ENCODE measurements at places on chromosomes 5 and 9.

GRCh38 chr9:91532325-91532724 lies 108.7 kb upstream of the NFIL3 start:
- no peak for DNase-seq

DNA sequence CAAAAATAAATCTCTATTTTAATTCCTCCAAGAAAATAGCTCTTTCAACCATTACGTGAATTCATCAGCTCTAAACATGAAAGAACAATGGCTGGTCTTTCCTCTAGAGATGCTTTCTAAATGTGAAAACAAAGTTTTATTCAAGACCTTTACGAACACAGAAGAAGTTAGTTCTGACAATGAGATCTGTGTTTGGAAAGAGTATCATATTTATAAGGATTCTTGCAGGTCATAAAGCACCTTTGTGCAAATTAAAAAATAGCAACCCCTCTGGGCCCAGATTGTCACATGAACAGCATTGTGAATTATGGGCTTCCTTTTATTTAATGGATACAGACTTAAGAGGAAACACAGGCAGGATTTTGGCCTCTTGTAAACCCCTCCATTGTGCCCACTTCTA lies 17.7 kb upstream of the FTMT start:
- DNase-seq = no peak

DNA sequence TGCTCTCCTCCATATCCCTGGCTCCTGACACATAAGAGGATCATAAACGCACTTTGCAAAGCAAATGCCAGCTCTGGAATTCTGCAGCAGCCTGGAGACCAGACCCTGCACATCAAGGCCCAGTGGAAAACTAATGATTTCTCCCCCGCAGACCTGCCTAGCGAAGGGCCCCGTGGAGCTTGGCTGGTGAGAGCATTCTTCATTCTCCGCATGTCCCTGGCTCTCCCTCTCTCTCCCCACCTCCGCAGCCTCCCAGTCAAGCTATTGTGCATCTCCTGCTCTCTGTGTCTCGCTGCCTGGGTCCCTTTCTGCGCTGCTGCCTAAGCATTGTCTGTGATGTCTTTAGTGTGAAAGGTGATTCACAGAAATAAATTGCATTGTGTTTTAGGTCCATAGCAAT lies 46.7 kb downstream of the GRIA1 start:
- peak; percentile 11 for DNase-seq

DNA sequence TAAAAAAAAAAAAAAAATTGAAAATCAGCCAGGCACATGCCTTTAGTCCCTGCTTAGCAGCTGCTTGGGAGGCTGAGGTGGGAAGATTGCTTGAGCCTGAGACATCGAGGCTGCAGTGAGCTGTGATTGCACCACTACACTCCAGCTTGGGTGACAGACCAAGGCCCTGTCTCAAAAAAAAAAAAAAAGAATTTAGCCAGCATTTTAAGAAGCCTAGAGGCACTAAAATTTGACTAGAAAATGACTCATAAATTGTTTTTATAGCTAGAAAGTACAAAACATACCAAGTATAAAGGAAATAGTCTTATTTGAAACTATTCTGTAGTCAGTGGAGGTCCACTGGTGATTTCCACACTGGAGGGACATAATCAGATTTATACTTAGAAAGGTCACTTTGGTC lies 17.5 kb downstream of the LRRC70 start:
- DNase-seq = no peak

GRCh38 chr9:87909310-87910041 lies 8.3 kb upstream of the SPATA31C1 start:
- DNase-seq = no peak

DNA sequence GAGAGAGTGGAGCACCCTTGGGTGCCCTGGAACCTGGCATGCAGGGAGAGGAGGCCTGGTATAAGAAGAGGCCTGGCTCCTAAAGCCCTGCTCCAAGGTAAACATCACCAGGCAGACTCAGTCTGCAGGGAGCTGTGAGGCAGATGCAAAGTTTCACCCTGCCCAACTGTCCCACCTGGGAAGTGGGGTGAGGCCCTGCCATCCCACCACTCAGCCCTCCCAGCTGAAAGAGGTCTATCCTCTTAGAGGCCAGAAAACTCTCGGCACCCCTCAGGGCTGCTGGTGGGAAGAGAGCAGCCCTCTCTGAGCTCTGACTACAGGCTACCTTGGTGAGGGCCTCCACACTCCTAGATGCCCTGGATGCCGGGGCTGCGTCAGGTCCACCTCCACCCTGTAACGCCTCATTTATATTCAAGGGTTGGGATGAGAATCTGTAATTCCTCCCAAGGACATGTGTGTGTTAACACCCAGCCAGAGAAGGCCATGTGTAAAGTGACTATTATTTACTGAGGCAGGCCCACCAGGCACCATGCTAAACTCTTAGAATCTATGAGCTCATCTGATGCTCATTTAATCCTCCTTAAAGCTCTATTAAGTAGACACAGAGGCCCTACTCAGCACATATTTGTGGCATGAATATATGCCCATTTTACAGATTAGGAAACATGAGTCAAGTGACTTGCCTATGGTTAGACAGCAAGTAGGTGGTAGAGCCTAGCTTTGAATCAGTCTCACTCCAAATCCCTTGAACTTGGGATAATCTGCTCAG lies 205.9 kb downstream of the FSTL4 start:
- DNase-seq = no peak

DNA sequence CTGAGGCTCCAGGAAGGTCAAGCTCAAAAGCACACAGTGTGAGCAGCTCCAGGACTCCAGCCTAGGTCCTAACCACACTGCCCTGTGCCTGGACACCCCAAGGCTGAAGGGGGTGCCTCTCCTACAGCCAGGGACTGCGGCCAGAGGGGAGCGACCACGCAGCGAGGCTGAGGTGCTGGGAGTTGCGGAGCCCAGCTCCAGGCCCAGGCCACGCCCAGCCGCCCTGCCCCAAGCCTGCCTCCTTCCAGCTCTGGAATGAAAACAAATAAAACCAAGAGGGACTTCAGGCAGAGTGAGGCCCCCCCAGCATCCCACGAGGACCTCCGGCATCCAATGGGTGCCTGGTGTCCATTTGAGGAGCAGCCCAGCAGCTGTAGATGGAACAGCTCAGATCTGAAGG lies 15.2 kb downstream of the VAV2 start:
- no peak for DNase-seq

DNA sequence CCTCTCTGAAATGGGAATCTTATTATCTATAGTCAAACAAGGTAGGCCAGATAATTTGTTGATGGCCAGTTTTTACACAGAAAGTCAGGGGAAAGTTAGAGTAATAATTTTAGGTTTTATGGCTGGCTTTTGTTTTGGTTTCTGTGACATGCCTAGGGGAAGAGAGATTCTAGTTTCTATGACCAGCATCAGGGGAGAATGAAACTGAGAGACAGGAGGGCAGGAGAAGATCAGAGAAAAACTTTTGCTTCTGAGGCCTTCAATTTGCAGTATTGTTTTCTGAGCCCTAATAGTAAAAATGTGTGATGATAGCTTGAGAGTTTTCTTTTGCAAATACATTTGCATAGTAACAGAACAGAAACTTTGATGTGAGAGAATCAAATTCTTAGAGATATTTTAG lies 564.3 kb downstream of the ZNF608 start:
- no peak for DNase-seq

DNA sequence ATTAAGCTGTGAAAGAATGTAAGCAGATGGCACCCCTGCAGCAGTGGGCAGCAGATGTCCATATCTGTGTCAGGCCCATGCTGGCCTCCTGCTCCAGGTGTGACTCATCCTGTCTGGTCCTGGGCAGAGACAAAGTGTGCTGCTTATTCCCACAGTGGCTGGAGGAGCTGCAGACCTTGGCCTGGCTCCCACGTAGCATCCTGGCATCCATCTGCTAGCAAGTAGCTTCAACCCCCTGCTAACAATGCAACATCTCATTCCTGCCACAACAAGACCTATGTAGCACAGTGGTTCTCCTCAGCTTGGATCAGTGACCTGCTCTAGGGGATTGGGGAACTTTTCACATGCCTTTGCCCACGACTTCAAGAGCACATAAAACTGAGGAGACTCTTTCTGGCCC lies 126.4 kb upstream of the SLC12A2 start:
- DNase-seq = peak; percentile 90

DNA sequence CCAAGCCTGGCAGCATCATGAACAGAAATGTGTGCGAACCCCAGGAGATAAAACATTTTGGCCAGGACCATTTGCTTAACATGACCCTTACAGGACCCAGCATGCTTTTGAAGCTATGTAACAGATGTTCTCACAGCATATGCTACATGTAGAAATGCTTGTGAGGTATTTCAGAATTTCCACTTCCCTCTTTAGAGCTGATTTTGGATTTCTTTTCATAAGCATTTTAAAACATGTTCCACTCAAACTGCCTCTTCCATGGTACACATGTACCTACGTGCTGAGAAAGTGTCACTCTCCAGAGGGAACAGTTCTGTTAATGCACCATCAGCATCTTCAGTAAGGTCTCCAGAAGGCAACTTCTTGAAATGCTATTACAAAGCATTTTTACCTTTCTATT lies 15.7 kb upstream of the TSSK1B start:
- no peak for DNase-seq

- DNase-seq = no peak
Observed at GRCh38 chr5:10329820-10330481, 22.2 kb upstream of the CMBL start.

DNA sequence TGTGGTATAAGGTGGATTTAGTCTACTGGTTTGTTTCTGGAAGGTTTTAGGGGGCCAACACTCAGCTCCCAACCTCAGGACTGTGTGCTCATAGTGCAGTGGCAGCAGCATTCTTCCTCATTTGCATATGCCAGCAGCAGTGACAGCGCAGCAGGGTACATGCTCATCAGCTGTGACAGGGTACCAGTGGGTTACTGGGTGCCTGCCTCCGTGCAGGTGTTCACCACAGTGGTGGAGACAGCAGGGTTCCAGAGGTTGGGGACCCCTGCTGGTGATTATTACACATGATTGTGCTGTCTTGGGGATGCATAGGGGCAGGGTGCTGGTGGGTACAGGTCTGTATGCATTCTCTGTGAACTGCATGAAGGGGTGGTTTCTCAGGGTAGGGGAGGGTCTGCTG lies 45.5 kb upstream of the IFNE start:
- DNase-seq = no peak

GRCh38 chr5:31845361-31845760 lies 206.4 kb downstream of the PDZD2 start:
- no peak for DNase-seq

DNA sequence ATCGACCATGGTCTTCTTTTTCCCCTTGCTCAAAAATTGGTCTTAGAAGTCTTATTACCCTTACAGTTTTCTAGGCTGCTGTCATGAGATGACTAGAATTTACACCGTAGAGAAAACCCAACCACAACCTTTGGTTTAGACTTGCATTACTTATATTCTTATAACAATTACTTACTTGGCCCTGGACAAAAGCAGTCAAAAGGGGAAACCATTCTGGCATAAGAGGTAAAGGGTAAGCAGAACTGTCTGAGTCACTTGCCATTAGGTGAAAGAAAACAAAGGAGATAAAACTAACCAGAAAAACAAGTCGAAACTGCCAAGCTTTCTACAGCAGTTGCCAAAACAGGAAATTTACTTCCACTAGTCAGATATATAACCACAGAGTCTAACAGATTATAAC lies 17.9 kb downstream of the TMEM245 start:
- no peak for DNase-seq

- no peak for DNase-seq
Observed at GRCh38 chr9:38295764-38296163, 96.7 kb upstream of the ALDH1B1 start.

- DNase-seq = no peak
Observed at GRCh38 chr5:149453618-149454415, 74.7 kb upstream of the IL17B start.

- DNase-seq = no peak
Observed at GRCh38 chr5:157107508-157107907, 1.3 kb downstream of the HAVCR2 start.

DNA sequence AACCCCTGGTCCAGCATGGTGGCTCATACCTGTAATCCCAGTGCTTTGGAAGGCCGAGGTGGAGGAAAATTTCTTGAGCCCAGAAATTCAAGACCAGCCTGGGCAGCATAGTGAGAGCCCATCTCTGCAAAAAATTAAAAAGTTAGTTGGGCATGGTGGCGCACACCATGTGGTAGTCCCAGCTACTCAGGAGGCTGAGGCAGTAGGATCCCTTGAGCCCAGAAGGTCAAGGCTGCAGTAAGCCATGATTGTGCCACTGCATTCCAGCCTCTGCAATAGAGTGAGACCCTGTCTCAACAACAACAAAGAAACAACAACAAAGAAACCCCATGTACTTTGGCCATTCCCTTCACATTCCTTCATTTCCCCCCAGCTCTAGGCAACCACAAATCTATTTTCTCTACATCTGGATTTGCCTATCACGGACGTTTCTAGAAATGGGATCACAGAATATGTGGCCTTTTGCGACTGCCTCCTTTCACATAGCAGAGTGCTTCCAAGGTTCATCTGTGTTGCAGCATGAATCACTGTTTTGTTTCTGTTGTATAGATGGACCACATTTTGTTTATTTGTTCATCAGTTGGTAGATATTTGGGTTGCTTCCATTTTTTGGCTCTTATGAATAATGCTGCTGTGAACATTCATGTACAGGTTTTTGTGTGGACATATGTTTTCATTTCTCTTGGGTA lies 17.9 kb downstream of the MIGA2 start:
- no peak for DNase-seq

GRCh38 chr9:16515879-16516301 lies 354.6 kb downstream of the BNC2 start:
- peak; percentile 13 for DNase-seq

DNA sequence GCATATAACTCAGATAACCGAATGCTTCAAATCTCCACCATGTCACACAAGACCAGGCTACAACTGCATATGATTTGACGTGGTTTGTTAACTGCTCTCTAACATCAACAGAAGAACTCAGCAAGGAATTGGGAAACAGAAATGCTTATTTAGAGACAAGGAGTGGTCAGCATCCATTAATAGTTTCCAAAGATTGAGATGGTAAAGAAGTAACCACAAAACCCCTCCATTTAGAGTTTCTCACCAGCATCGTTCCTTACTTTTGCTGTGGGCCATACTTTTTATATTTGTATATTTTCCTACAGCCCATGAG lies 25.2 kb downstream of the DPYSL3 start:
- no peak for DNase-seq

DNA sequence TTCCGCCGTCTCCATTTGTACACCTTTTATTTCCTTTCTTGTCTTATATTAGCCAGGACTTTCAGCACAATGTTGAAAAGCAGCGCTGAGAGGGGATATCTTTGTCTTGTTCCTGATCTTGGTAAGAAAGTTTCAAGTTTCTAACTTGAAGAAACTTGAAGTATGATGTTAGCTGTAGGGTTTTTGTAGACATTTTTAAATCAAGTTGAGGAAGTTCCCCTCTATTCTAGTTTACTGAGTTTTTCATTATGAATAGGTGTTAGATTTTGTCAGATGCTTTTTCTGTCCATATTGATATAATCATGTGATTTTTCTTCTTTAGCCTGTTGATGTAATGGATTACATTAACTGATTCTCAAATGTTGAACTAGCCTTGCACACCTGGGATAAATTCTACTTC lies 425.7 kb downstream of the PIK3R1 start:
- DNase-seq = no peak

GRCh38 chr5:69305512-69305911 lies 27.1 kb downstream of the CCDC125 start:
- no peak for DNase-seq

- DNase-seq = no peak
Observed at GRCh38 chr9:123922431-123922830, 7.5 kb downstream of the DENND1A start.
